ENCODE measurements at places on chromosomes 3 and 15. TPM values are rescaled to one million over a fixed set of nuclear protein-coding genes. Genes with fewer than 3 reads are reported as not detected.

HCLS1 gene
- total RNA-seq, result 2.6 TPM

DNA sequence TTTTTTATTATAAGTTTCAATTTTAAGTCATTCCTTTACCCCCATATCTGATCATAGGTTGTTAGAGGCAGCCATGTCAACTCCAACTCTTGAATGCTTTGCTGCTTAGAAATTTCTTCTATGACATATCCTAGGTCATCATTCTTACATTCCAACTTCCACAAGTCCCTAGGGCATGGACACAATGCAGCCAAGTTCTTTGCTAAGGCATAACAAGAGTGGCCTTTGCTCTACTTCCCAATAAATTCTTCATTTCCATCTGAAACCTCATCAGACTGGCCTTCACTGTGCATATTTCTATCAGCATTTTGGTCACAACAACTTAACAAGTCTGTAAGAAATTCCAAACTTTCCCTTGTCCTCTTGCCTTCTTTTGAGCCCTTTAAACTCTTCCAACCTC lies 28.5 kb downstream of the TRIM42 start:
- DNase-seq, result no peak

GRCh38 chr3:183031826-183032225 lies 51.5 kb upstream of the DCUN1D1 start:
- no peak for DNase-seq

ATP10A gene
- not detected for total RNA-seq

DNA sequence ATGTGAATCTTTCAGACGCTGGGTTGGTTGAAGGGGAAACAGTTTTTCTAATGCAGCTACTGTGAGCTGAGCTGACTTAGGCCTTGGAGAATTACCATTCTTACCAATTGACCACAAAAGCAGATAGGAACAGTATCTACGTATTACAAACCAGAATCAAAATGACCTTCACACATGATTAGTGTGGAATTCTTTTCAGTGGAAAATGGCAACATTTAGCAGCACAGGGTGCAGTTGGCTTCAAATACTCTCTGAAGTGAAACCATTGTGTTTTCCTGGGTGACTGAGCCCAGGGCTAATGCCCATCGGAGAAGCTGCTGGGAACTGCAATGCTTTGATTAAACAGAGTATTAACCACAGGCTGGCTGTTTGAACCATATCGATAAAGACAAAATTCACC lies 40.2 kb upstream of the GOLGA8J start:
- no peak for DNase-seq

DNA sequence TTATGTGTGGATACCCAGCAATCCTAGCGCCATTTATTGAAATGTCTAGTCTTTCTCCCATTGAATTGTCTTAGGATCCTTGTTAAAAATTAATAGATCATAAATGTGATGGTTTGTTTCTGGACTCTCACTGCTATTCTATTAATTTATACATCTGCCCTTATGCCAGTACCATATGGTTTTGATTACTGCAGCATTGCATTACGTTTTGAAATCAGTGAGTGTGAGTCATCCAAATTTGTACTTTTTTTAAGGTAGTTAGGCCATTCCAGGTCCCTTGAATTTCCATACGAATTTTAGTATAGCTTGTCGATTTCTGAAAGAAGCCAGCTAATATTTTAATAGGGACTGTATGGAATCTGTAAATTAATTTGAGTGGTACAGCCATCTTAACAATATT lies 648.6 kb upstream of the ZNF385D start:
- DNase-seq, result no peak

GNL3 gene
- total RNA-seq, result 82.3 TPM

- peak; percentile 62 for DNase-seq
Measured at GRCh38 chr3:46517016-46517783, 19.4 kb downstream of the RTP3 start.

All from PC-9 (cell line).